ENCODE measurements at places on chromosomes 5 and 9.

DNA sequence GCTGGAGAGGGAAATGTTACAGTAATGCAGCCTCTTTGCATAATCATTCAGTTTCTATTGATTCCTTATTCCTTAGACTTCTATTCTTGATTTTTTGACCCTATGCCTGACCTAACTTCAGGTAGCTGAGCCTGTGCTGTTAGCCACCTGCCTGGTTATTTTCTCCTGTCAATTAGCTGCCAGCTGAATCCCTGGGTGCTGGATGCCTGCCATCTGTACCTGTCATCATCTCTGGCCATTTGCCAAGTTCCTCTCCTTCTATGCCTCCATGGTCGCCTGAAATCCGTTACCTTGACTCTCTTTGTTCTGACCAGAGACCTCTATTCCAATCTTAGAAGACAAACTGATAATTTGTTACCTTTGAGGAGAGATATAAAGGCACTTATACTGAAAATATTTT is 178.3 kb downstream of the CAVIN4 start:
- peak; percentile 95 for DNase-seq

DNA sequence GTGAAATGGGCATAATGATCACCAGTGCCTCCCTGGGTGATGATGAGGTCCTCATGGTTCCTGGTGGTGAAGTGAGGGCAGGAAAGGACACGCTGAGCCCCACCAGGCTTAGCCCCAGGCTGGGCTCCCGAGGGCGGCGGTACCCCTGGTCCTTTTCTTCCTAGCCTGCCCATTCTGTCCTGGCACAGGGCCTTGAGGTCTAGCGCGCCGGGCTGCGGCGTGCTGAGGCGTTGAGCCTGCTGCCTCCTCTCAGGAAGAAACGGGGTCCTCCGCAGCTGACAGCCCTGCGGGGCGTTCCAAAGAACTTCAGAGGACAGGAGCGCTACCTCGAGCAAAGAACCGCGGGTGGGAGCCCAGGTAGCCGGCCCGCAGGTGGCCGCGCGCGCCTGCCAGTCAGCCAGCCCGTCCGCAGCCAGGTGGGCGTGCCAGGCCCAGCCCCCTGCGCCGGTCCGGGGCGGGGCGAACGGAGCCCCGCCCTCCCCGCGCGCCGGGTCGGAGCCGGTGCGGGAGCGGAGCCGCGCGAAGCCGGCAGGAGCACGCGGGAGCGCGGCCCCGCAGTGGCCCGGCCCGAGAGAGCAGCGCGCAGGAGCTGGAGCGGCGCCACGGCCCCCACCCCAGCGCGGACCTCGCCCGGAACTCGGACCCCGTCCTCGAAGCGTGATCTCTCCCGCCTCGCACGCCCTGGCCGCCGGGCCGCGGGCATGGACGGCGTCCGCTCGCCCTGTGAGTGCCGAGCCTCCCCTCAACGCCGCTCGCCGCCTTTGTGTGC is at the start of gene WNK2:
Gene WNK2 (plus strand): TSS at position 477 of the 769 bp plus-strand sequence. CDS start 791 bp downstream, outside the sequence.
- DNase-seq: no peak

DNA sequence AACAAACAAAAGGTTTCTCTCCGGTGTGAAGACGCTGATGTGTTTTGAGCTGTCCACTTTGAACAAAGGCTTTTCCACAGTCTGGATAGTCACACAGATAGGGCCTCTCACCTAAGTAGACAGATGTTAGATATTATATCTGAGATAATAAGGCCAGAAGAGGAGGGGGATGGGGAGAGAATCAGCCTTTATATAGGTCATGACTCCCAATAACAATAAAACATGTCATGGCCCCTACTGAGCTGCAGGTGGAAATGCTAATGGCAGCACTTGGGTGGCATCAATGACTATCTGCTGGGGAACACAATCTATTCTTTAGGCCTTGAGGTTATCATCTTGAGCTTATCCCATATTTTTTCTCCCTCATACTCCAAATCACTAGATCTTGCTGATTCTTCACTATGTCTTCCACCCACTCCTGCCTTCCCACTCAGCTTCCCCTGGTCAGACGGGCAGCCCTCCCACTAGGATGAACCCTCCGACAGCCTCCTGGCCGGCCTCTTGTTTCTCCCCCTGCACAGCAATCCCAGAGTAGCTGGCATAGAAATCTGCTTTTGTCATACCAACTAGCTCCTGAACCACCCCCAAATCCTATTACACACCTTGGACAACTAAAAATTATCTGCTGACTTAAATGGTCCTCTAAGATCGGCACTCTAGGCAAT is 11.5 kb upstream of the SLC35D2 start:
- no peak for DNase-seq

GRCh38 chr9:34988218-34989002 is 1.1 kb upstream of the DNAJB5 start:
- peak; percentile 21 for DNase-seq

DNA sequence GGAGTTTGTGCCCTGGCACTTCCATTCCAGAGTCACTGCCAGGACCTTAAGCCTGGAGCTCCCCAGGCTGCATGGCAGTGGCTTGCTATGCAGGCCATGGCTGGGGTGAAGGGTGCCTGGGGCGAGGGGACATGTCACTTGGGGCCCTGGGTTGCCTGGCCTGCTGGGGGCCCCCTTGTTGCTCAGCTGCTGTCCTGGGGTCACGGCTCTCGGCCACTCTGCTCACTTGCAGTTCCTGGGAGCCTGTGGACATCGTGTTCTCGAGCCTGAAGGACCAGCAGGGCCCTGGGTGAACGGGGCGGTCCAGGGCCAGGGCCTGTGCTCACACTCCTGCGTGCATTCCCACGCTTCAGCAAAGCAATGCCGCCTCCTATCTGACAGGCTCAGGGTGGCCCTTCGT is 14.5 kb upstream of the SLC2A6 start:
- DNase-seq: no peak
